ENCODE measurements at places on chromosomes 11 and 22.

DNA sequence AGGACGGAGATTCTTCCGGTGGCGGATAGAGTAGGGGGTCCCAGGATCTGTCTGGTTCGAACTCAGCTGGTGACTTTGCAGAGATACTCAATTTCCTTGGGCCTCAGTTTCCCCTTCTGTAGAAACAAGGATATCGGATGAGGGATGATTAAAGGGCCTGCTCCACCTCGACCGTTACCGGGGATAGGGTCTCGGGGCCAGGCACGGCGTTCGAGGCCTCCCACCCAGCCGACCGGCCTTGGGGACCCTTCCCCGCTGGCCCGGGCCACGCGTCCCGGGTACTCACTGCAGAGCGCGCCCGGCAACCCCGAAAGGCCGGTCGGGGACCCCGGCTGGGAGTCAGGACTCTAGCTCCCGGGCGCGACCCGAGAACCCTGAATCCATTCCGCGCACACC lies 321 bp downstream of the RHBDD3 start:
- no peak for DNase-seq

- DNase-seq, result no peak
These were observed 95.5 kb downstream of the SIK3 start for GRCh38 chr11:117002639-117003299.

DNA sequence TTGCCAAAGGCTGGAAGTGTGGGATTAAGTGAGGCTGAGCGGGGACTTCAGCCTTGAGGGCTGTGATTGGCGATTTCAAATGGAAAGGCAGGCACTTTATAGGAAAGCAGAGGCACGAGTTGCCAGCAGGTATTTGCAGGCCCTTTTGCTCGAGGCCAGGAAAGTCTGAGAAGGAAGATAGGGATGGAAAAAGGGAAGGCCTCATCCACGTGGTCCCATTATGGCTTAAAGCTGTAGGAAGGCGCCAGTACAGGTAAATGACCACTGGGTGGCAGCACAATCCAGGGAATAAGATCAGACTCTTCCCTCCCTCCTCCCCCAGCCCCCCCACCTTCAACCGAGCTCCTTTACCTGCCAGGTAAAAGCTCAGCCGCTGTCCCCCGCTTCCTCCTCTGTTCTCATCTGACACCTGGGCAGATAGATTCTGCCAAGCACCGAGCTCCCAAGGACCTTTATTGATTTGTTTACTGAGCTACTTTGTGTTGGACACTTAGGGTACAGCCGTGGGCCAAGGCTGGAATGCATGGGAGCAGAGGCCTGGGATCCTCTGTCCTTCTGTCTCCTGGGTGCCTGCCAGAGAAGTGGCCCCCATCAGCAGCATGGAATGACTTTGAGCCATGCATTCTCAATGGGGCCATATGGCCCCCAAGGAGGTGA lies 7.5 kb downstream of the P2RX3 start:
- peak; percentile 24 for DNase-seq

DNA sequence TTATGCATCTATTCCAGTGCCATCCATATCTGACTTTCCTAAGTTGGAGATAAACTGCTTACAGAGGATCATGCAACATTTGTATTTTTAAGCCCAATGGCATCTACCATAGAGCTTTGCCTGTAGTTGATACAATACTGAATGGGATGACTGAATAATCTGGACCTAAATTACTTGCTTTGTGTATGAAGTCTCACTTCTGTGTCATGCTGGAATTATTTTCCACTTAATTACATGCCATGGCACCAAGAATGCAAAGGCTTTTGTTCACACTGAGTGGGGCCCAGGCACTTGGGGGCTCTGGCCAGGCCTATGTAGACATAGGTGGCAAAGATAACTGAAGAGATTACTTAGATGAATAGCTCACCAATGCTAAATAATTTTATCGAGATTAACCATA lies 51.6 kb downstream of the OPCML start:
- DNase-seq, result no peak

DNA sequence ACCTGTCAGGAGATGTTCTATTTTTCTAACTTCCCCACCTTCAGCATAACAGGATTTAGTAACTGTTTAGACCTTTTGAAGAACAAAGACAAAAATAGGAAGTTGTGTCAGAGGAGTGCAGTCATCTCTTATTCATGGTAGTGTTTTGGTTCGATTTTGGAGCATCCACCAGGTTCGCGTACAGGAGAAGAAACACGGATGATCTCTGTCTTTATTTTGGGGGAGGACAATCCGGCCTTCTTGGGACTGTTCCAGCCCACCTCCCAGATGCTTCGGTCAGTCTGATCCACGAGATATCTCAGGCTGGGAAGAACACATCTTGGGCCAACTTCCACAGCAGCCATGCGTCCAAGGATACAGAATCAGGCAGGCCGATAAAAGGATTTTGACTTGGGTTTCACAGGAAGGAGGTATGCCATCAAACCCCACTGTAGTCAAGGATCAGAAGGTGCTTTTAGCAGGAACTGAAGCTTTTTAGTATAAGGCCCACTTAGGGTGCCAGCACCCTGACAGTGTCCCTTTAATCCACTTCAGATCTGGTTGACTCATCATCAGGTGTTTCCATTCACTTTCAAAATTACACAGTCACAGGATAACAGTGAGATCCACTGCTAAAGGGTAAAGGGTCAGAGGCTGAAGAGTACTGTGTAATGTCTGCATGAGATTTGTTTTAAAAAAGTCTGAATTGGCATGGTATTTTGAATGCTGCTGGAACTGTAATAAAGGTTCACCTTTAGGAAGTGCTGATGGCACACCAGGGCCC lies 16.5 kb downstream of the PATZ1 start:
- DNase-seq, result no peak

GRCh38 chr22:47343611-47344010 lies 581.2 kb downstream of the TBC1D22A start:
- no peak for DNase-seq

DNA sequence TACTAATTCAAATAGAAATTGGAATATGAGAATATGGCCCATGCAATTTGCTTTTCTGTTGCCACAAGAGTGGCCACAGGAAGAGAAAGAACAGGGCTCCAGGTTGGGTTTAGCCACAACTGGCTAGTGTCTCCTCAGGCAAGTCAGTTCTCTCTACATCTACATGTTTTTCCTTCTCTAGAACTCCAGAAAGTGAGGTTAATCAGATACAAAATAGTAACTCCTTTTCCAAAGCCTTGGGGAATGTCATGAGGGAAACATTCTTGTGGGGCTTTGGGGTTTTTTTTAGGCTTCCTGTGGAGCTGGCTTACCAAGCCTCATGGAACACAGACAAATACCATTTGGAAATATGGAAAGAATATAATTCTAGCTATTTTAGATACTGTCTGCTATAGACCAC lies 161.6 kb downstream of the NAV2 start:
- DNase-seq, result no peak

DNA sequence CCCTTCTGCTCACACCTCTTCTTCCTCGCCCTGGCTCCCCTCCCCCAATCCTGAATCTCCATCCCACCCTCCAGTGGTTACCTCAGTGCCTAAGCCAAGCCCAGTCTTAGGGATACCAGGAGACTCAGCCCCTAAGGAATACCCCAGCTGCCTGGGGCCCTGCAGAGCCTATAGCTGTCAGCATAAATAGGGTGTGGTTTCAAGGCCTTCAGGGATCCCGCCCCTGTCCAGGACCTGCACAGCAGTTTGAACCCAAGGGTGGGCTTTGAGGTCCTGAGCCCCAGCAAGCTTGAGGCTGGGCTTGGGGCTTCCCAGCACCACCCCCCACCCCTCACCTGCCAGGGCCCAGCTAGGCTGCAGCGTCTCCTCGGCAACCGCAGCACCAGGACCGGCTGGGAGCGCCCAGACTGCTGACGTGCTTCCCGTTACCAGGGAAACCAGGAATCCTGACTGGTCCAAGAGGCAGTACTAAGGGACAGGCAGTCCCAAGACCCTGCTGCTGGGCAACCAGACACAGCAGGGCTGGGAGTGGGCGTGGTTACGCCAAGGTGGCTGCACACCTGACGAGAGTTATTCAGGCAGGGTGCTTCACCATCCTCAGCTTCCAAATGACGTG lies 13.7 kb downstream of the APBB1 start:
- no peak for DNase-seq

- no peak for DNase-seq
These were observed 200.0 kb downstream of the AASDHPPT start for GRCh38 chr11:106277484-106277883.

GRCh38 chr11:8320076-8320475 lies 56.4 kb upstream of the LMO1 start:
- no peak for DNase-seq

- no peak for DNase-seq
These were observed 3.6 kb downstream of the THOC5 start for GRCh38 chr22:29550005-29550404.

DNA sequence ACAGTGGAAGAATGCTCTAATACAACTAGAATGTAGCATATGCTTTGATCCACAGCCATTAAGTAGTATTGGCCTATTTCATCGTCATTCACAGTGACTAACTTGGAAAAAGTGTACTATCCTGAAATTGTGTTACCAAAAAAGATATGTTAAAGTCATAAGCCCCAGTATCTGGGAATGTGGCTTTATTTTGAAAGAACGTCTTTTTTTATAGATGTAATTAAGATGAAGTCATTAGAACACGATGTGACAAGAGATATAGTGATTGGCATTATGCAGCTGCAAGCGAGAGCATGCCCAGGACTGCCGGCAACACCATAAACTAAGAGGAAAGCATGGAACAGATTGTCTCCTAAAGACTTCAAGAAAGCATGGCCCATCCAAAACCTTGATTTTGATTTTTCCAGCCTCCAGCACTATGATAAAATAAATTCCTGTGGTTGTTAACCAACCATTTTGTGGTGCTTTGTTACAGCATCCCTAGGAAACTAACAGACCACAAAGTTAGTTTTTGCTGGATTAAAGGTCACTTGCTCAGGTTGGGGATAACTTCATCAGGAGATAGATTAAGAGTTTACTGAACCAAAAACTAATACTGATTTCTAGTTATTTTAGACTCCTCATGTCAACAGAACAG lies 870.6 kb upstream of the LRRC4C start:
- no peak for DNase-seq

GRCh38 chr11:68821670-68822069 lies 20.0 kb downstream of the CPT1A start:
- no peak for DNase-seq

DNA sequence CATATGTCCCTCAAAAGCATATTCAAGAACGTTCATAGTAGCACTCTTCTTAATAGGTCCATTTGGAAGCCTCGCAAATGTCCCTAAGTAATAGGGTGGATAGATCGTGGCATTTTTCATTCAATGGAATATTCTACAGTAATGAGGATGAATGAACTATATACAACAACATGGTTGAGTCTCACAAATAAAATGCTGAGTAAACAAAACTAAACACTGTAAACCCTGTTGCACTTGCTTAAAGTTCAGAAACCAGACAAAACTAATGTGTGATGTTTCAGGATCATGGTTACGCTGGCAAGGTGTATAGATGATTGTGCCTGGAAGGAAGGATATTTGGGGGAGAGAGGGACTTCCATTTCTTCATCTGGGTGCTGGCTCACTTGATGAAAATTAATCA lies 90.4 kb upstream of the RASSF10 start:
- no peak for DNase-seq

- DNase-seq, result no peak
These were observed 149.0 kb downstream of the APOL5 start for GRCh38 chr22:35866651-35867050.

GRCh38 chr22:30041475-30041874 lies 38.8 kb upstream of the HORMAD2 start:
- no peak for DNase-seq
